OCI-LY7 (cell line): ENCODE measurements at places on chromosomes 12 and 14. TPM values are rescaled to one million over a fixed set of nuclear protein-coding genes. Genes with fewer than 3 reads are reported as not detected.

- no peak for DNase-seq
Measured at GRCh38 chr14:75069811-75070145, 337 bp downstream of the ZC2HC1C start.

- no peak for DNase-seq
Measured at GRCh38 chr12:46915836-46916235, 90.0 kb upstream of the SLC38A4 start.

DNA sequence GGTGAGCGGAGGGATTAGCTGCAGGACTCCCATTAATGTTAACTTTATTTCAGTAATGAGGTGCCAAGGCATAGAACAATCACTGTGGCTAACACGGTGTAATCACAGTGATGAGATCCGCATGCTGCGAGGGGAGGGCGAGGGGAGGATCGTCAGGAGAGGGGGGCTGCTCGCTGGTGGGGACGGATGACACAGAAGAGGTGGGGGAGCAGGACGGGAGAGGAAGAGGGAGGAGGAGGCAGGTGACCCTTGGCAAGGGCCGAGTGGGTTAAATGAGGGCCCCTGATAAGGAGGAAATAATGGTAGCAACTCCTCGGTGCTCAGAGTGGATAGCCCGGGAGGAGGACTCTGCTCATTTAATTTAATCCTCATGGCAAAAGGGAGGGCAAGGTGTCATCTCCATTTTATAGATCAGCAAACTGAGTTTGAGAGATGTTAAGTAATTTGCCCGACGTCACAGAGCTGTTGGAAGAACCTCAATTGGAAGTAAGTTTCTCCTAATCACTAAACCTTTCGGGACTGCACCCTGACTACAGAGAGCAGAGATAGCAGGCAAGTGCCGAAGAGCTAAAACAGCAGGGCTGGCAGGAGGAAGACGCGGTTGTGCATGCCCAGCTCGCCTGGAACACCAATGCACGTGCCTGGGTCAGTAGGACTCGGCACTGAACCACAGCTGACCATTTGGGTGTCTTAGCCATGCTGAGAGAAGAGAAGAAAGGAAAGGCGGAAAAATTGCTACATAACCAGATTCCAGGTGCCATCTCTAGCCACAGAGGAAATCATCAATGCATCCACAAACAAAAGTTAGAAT, 43.0 kb downstream of the SPRING1 start:
- no peak for DNase-seq

DNA sequence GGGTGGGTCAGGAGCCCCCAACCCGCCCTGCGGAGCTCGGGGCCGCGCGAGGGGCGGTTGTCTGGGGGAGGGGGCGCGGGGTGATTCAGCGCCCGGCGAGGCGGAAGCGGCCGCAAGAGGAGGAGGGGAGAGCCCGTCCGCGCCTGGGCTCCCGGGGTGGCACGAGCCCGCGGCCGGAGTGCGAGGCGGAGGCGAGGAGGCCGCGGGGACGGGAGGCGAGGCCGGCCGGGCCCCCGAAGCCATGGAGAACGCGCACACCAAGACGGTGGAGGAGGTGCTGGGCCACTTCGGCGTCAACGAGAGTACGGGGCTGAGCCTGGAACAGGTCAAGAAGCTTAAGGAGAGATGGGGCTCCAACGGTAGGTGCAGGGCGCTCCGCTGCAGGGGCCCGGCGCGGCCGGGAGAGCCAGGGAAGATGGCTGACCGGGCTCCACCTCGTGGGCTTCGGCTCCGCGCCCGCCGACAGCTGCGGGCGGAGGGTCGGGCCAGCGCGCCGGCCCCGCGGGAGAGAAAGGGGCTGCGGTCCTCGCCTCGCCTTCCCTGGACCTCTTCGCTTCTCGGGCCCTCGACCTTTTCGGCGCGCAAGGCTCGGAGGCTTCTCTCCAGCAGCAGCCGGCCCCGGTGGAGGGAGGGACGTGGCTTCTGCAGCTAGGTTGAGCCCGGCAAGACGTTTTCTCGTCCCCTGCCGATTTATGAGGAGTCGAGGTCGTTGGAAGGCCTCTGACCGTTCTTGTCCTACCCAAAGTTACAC, 677 bp downstream of the ATP2A2 start:
- peak; percentile 70 for DNase-seq

GRCh38 chr12:65192963-65193516, 23.7 kb downstream of the LEMD3 start:
- DNase-seq: no peak

- no peak for DNase-seq
Measured at GRCh38 chr12:12240662-12241340, 26.0 kb downstream of the LRP6 start.

DNA sequence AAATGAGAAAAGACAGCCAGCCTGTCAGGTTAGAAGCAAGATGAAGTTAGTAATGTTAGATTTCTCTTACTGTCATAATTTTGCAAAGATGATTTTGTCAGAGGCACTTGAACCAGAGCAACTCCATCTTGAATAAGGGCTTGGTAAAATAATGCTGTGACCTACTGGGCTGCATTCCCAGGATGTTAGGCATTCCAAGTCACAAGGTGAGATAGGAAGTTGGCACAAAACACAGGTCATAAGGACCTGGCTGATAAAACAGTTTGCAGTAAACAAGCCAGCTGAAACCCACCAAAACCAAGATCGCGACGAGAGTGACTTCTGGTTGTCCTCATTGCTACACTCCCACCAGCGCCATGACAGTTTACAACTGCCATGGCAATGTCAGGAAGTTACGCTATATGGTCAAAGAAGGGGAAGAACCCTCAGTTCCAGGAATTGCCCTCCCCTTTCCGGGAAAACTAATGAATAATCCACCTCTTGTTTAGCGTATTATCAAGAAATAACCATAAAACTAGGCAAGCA, 1313.5 kb upstream of the TMEM132C start:
- no peak for DNase-seq

- DNase-seq: no peak
Measured at GRCh38 chr14:56633544-56633943, 53.9 kb downstream of the TMEM260 start.

DNA sequence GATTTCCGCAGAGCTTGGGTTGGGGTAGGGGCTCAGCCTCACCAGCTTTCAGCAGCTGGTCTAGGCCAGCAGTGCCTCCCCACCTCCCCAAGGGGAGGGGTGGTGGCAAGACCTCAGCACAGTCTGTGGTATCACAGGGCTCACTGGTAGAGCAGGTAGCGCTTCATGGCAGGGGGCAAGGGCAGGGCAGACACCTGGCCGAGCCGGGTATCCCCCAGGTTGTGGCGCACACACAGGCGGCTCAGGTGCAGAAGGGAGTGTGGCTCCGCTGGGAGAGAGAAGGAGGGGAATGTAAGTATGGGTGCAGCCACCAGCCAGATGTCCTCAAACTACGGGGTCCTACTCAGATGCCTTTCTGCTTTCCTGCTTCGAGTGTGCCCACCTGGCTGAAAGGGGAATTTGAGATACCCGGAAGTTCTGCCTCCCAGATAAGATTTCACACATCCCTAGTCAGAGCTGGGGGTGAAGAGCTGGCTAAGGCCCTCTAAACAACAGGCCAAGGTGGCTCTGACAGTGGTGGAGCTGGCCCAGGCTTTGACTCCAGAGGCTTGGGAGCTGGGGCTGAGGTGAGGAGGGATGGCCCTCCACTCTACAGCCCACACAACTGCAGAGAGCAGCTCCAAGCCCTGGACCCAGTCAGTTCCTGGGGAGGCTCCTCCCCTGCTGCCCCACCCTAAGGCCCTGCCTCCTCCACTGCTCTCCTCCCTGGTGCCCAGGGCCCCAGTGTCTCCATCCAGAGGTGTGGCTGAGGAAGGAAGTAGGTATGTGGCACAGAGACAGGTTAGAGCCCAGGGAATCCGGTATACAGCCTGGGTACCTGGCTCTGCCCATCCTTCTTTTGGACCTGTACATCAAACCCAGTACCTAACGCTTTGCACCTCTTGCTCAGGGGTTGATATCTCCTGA, 1.8 kb downstream of the SPSB2 start:
- peak; percentile 26 for DNase-seq

- DNase-seq: no peak
Measured at GRCh38 chr12:106975993-106976658, 10.8 kb downstream of the MTERF2 start.

DNA sequence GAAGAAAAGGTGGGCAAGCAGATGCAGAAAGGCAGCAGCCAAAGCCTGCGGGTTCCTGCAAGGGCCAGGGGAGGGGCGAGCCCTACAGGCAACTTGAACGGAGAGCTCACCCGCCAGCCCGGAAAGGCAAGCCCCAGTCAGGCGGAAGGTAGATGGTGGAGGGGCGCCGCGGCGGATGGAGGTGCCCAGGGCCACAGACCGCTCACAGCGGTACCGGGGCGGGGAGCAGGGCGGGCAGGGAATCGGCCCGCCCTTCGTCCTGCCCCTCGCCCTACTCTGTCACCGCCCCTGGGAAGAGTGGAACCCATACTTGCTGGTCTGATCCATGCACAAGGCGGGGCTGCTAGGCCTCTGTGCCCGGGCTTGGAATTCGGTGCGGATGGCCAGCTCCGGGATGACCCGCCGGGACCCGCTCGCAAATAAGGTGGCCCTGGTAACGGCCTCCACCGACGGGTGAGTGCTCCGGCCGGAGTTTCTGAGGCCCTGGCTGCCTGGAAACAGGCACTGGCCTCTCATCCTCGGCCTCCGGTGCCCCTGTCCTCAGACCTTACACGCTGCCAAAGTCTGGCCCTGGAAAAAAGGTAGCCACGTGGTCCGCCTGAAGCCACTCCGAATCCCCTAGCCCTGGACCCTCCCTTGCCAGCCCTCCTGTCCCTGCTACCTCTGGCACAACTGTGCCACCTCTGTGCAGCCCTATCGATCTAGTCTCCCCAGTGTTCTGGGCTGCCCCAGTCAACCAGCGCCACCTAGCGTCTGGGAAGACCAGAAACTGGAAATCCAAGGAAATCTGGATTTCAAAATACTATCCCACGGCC, at the start of gene DHRS4:
Gene DHRS4, plus strand, starts transcription at position 307 of the 815 bp plus-strand sequence. Its CDS starts 19 bp downstream, at position 326.
- DNase-seq: peak; percentile 86

- DNase-seq: no peak
Measured at GRCh38 chr14:25246751-25247150, 196.8 kb upstream of the STXBP6 start.

- DNase-seq: peak; percentile 65
Measured at GRCh38 chr12:53221203-53222080, 10.6 kb downstream of the RARG start.

The BRI3BP gene
- total RNA-seq: 118 and 120 TPM in 2 replicates

The SOX5 gene
- not detected in 2 replicates for total RNA-seq

The KRT79 gene
- total RNA-seq: not detected in 2 replicates

The BMAL2 gene
- not detected in 2 replicates for total RNA-seq
